Stimulated activated CD8-positive, alpha-beta memory T cell treated with anti-CD3 and anti-CD28 coated beads, Interleukin-4, amount 100 ng/mL, for 1 hour (primary cell): ENCODE measurements at places on chromosomes 16 and 17.

GRCh38 chr17:73072219-73072962 lies 20.1 kb downstream of the SLC39A11 start:
- DNase-seq: no peak

GRCh38 chr16:56450275-56450985 lies 702 bp downstream of the NUDT21 start:
- DNase-seq: no peak

DNA sequence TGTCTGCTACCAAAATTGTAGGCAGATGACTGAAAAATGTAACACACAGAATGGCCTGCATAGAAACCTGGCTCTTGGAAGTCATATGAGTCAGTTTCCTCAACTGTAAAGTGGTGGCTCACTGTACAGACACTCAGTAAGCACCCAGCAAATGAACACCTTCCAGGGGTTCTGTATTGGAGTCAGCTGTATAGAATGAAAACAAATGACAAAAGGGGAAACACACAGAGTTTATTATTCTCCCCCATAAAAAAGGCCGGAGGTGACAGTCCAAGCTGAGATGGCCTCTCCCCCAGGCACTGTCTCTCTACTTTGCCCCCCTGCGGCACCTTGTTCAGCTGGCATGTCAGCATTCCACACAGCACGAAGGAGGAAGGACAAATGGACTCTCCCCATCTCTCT lies 6.2 kb upstream of the MEOX1 start:
- DNase-seq: no peak

DNA sequence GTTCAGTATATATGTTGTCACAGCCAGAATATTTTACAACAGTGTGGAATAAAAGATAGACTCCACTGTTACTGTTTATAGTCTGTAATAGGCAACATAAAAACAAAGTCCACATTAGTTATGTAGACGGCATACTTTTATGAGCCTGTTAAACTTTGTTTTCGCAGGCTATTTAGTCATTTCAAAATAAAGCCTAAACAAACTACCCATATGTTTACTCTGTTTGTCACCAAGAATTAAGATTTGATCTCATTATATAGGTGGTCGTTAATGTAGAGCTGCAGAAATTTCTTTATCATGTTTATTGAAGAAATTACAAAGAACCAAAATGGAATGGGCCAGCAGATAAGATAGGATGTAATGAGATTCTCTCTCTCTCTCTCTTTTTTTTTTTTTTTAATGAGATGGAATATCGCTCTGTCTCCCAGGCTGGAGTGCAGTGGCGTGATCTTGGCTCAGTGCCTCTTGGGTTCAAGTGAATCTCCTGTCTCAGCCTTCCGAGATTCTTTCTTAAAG lies 943.8 kb upstream of the SOX9 start:
- no peak for DNase-seq

- DNase-seq: no peak
Observed at GRCh38 chr17:50146230-50146926, 4.1 kb downstream of the PPP1R9B start.

- no peak for DNase-seq
Observed at GRCh38 chr17:40958086-40958953, 8.4 kb downstream of the KRT39 start.
